ENCODE measurements at places on chromosomes 7 and 10. TPM values are rescaled to one million over a fixed set of nuclear protein-coding genes. Genes with fewer than 3 reads are reported as not detected.
A peak's percentile ranks its signal among the peaks of the same experiment; 100 is the strongest.

- no peak overlapping the region for H3K4me3 ChIP-seq
- H3K27me3 ChIP-seq, result no peaks in the 10 kb centered on the region
- peaks cover 2% of the 10 kb centered on the region for H3K4me1 ChIP-seq
- no peak overlapping the region for H3K27ac ChIP-seq
Observed at GRCh38 chr7:86929293-86930109, 130.0 kb downstream of the ELAPOR2 start.

DNA sequence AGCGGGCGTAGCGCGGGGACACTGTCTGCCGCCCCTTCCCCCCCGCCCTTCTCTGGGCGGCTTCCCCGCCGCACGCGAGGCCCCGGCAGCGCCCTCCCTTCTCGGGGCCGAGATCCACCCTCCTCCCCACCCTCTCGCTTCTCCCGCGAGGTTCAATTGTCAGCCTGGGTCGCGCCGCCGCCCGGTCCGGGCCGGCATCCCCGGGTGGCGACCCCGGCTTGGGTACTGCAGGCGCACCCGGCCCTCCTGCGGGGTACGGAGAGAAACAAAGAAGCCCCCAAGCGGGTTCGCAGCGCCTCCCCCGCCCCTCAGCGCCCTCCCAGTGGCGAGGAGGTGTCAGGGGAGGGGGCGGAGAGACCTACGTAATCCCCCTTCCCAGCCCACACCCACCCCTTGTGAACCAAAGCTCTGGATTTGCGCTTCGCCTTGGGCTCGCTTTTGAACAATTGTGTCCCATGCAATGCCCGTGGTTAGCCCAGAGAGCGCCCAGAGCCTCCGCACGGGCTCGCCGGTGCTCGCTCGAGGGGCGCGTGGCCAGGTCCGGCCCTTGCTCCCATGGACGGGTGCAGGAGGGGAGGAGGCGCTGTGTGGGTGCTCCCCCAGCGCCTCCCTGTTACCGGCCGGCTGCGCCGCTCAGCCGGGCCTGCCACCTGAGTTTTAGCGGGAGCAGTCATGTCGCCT, 634 bp downstream of the HECW1 start:
- H3K4me1 ChIP-seq, result peaks cover 11% of the 10 kb centered on the region
- H3K36me3 ChIP-seq, result no peaks in the 10 kb centered on the region
- H3K27me3 ChIP-seq, result peaks cover 12% of the 10 kb centered on the region
- H3K4me3 ChIP-seq, result peak overlapping the region; percentile 52

DNA sequence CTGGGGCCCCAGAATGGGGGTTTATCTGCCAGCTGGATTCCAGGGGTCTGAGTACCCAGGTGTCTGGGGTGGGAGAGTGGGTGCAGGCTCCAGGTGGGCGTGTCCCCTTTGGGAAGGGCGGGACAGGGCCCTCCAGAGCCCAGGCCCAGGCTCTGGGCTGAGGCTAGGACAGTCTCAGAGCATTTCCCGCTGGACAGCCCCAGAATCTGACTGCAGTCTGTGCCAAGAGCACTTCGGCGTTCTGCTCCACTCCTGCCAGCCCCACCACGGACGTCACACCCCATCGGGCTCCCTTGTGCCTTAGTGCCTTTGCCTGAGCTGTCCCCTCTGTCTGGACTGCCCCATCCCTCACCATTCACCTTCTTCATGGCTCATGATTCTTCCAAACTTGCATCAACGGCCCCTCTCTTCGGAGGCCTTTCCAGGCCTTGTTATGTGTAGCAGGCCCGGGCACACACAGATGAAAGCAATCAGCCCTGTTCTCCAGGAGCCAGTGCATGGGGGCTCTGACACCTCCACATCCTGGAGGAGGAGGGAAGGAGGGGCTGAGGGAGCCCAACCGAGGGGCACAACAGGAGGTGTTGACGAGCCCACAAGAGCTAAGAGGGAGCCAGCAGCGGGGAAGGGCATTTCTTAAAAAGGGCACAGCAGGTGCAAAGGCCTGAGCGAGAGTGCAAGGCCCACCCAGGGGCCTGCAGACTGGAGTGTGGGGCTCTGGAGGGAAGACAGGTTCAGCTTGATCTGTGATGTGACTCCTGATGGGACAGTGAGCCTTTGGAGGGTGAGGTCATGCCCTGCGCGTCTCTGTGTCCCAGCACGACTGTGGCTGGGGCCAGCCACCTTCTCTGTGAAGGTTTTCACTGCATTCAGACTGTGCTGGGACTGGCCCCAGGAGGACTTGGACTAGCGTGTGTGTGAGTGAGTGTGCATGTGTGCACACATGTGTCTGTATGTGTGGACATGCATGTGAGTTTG, 41.7 kb downstream of the GTF2IRD1 start:
- no peak for DNase-seq
- no peak overlapping the region for H3K4me3 ChIP-seq
- H3K27me3 ChIP-seq, result no peaks in the 10 kb centered on the region

- H3K4me3 ChIP-seq, result no peak overlapping the region
- no peaks in the 10 kb centered on the region for H3K36me3 ChIP-seq
- H3K4me1 ChIP-seq, result no peaks in the 10 kb centered on the region
- H3K27ac ChIP-seq, result no peak overlapping the region
- no peaks in the 10 kb centered on the region for H3K27me3 ChIP-seq
Observed at GRCh38 chr7:99165816-99166215, 21.9 kb upstream of the SMURF1 start.

GRCh38 chr7:94445696-94446194, 51.0 kb downstream of the COL1A2 start:
- no peak for DNase-seq
- H3K36me3 ChIP-seq, result no peaks in the 10 kb centered on the region
- no peak overlapping the region for H3K4me3 ChIP-seq

- no peaks in the 10 kb centered on the region for H3K36me3 ChIP-seq
- DNase-seq, result no peak
- H3K4me3 ChIP-seq, result no peak overlapping the region
- no peak overlapping the region for H3K27ac ChIP-seq
- no peaks in the 10 kb centered on the region for H3K27me3 ChIP-seq
Observed at GRCh38 chr10:65413001-65413400, 1512.8 kb upstream of the LRRTM3 start.

DNA sequence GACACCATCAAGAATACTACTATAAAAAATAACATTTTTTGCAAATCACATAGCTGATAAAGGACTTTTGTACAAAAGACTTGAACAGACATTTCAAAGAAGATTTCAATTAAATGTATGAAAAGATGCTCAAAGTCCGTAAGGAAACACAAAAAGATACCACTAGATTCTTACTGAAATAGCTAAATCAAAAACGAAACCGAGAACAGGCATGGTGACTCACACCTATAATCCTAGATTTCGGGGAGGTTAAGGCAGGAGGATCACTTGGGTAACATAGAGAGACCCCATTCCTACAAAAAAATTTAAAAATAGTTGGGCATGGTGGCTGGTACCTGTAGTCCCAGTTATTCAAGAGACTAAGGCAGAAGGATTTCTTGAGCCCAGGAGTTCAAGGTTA, 520.2 kb upstream of the GRM3 start:
- no peak for DNase-seq
- no peaks in the 10 kb centered on the region for H3K4me1 ChIP-seq
- H3K36me3 ChIP-seq, result no peaks in the 10 kb centered on the region

- no peak overlapping the region for H3K4me3 ChIP-seq
- no peaks in the 10 kb centered on the region for H3K27me3 ChIP-seq
- H3K27ac ChIP-seq, result no peak overlapping the region
- H3K4me1 ChIP-seq, result no peaks in the 10 kb centered on the region
- no peaks in the 10 kb centered on the region for H3K36me3 ChIP-seq
Observed at GRCh38 chr7:134395604-134396003, 63.3 kb downstream of the AKR1B1 start.

DNA sequence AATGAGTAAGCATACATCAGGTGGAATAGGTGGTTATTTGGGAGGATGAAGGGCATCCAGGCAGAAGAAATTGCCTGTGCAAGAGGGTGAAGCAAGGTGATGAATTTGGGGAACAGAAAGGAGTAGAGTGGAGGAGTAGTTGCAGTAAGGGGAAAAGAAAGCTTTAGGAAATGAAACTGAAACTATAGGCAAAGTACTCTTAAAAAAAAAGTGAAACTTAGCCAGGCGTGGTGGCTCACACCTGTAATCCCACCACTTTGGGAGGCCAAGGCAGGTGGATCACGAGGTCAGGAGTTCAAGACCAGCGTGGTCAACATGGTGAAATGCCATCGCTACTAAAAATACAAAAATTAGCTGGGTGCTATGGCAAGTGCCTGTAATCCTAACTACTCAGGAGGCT, 17.6 kb downstream of the NUP205 start:
- no peak overlapping the region for H3K27ac ChIP-seq
- DNase-seq, result no peak
- H3K27me3 ChIP-seq, result no peaks in the 10 kb centered on the region
- H3K4me3 ChIP-seq, result no peak overlapping the region
- peaks cover 45% of the 10 kb centered on the region for H3K36me3 ChIP-seq
- H3K4me1 ChIP-seq, result no peaks in the 10 kb centered on the region

DNA sequence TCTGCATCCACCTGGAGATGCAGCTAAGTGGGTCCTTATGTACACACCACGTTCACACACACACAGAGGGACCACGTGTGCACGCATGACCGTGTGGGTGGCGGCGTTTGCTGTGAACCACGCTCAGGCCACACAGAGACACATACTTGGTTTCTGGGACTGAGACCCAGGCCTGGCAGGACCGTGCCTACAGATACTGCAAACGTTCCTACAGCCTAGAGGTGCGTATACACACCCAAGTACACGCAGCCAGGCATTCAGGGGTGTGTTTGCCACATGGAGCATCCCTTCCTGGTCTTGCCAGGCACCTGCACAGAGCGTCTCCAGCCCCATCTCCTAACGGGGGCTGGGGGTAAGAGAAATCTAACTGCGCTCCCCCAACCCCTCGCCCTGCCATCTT, 49.0 kb upstream of the GTF2IRD1 start:
- H3K27ac ChIP-seq, result no peak overlapping the region
- no peaks in the 10 kb centered on the region for H3K4me1 ChIP-seq
- DNase-seq, result no peak
- H3K36me3 ChIP-seq, result peaks cover 33% of the 10 kb centered on the region
- H3K27me3 ChIP-seq, result no peaks in the 10 kb centered on the region

DNA sequence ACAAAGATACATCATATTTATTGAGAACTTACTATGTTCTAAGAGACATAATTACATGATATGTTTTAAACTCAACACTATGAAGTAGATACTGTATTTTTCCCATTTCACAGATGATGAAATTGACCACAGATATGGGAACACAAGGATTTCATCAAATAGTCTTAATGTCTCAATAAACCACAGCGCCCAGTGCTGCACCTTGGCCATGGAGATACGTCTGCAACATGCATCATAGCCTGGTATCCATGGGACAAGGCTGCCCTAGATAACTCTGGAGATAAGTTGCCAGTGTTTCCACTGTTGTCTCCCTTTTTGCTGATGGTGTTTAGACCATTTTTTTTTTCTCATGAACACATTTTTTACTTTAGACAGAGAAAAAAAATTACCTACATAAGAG, 97.5 kb downstream of the GNAT3 start:
- H3K4me3 ChIP-seq, result no peak overlapping the region
- no peak for DNase-seq
- no peaks in the 10 kb centered on the region for H3K36me3 ChIP-seq

GRCh38 chr10:112336556-112337201, 37.2 kb upstream of the ACSL5 start:
- no peak overlapping the region for H3K27ac ChIP-seq
- no peak overlapping the region for H3K4me3 ChIP-seq
- no peak for DNase-seq
- no peaks in the 10 kb centered on the region for H3K4me1 ChIP-seq
- no peaks in the 10 kb centered on the region for H3K36me3 ChIP-seq
- no peaks in the 10 kb centered on the region for H3K27me3 ChIP-seq

- H3K4me1 ChIP-seq, result no peaks in the 10 kb centered on the region
- no peak for DNase-seq
- H3K36me3 ChIP-seq, result no peaks in the 10 kb centered on the region
- H3K27me3 ChIP-seq, result no peaks in the 10 kb centered on the region
- H3K27ac ChIP-seq, result no peak overlapping the region
- no peak overlapping the region for H3K4me3 ChIP-seq
Observed at GRCh38 chr7:33369888-33370287, 240.5 kb downstream of the BBS9 start.

Gene RHOBTB1
- total RNA-seq, result 13.6 TPM

Gene WBP1L
- 107 TPM for total RNA-seq

GRCh38 chr10:31706464-31707092, 222.1 kb downstream of the ARHGAP12 start:
- no peaks in the 10 kb centered on the region for H3K27me3 ChIP-seq
- H3K4me1 ChIP-seq, result peaks cover 11% of the 10 kb centered on the region
- H3K36me3 ChIP-seq, result no peaks in the 10 kb centered on the region
- peak overlapping the region; percentile 71 for H3K27ac ChIP-seq

- DNase-seq, result no peak
- no peak overlapping the region for H3K4me3 ChIP-seq
- H3K27ac ChIP-seq, result no peak overlapping the region
Observed at GRCh38 chr10:82440775-82441174, 565.8 kb downstream of the NRG3 start.

Gene PNLIPRP3
- total RNA-seq, result not detected

- no peaks in the 10 kb centered on the region for H3K27me3 ChIP-seq
- no peak overlapping the region for H3K27ac ChIP-seq
- H3K4me3 ChIP-seq, result no peak overlapping the region
- no peaks in the 10 kb centered on the region for H3K36me3 ChIP-seq
Observed at GRCh38 chr10:73991884-73992245, 6.1 kb upstream of the VCL start.

DNA sequence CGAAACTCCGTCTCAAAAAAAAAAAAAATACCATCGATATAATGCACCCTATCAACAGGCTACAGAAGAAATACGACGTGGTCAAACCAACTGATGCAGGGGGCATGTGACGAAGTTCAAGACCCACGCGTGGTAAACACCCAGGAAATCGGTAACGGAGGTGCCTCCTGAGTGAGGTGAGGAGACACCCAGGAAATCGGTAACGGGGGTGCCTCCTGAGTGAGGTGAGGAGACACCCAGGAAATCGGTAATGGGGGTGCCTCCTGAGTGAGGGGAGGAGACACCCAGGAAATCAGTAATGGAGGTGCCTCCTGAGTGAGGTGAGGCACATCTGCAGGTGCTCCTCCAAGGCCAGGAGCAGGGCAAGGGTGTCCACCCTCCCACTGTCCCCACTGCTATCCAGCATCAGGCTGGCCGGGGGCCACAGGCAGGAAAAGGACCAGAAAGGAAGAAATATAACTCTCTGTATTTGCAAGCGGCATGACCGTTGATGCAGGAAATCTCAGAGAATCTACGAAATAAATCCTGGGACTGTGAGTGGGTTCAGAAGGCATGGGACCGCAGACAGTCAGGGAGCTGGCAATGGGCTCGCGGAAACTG, 10.7 kb upstream of the GPR146 start:
- no peak overlapping the region for H3K27ac ChIP-seq
- no peak for DNase-seq
- H3K36me3 ChIP-seq, result no peaks in the 10 kb centered on the region
- H3K4me3 ChIP-seq, result no peak overlapping the region

Gene GNGT1
- total RNA-seq, result not detected
